ENCODE measurements at places on chromosomes 5 and 9.

- no peak for DNase-seq
Measured at GRCh38 chr9:119398350-119398749, 29.1 kb upstream of the BRINP1 start.

DNA sequence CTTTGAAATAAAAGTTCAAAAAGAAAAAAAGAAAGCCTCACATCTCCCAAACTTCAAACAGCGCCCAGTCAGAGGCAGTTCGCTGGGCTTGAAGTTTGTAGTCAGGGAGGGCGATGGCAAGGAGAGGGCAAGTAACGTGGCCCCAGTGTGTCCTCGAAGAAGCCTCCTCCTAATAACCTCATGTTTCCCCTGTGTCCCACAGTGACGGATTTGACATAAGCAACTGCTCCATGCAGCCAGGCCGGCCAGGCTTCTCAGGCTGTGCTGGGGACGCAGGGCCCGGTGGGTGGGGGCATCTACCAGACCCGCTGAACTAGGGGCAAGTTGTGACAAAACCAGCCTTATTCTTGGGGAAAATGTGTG is 172.2 kb downstream of the ERCC6L2 start:
- no peak for DNase-seq

DNA sequence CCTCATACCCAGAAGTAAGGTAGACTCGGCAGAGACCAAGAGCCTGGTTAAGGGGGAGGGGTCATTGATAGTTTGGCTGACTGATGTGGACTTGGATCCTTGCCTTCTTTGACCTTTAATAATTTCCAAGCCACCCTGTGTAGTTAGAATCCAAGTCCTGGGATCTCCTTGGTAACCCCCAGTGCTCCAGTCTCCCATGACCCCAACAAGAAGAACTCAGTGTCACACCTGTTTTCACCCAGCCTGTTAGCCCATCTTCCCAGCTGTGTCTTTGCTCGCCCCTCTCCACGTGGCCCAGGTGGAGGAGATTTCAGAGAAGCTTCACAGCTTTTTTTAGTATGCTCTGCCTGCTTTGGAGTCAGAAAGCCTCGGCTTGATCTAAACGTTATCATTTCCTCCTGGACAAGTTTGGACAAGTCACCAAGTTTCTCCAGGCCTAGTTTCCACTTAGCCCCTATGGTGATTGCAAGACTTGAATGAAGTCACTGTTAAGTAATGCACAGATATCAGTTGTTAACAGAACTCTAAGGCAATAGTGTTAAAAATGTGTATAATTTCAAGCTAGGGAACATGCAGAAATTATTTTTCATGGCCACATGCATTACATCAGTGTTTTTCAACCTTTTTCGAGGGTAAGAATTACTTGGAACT is 170.0 kb downstream of the TMEM38B start:
- DNase-seq: no peak

GRCh38 chr5:160744268-160745101 is 107.5 kb downstream of the ATP10B start:
- DNase-seq: no peak

GRCh38 chr9:93576258-93577077 is at the start of gene PHF2:
TSS of gene PHF2 (plus strand) at chr9:93576584. CDS start at chr9:93576774, 190 bp downstream.
- no peak for DNase-seq

DNA sequence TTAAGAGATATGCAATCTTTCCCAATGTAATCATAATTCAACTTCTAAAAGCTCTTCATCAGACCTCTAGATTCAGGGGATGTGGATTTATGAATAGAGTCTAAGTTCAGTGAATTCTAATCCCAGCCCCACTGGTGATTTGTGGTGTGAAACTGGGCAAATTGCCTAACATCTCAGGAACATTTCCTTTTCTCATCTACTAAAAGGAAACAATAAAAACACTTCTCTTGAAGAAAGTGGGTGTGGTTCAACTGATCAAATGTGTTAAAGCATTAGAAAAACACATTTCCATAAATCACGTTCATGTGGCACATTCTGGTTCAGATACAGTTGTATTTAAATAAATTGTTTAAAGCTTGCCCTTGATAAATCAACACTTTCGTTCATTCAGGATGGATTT is 631.7 kb upstream of the CDH6 start:
- DNase-seq: no peak

- DNase-seq: no peak
Measured at GRCh38 chr9:83384214-83384613, 154.0 kb downstream of the FRMD3 start.

DNA sequence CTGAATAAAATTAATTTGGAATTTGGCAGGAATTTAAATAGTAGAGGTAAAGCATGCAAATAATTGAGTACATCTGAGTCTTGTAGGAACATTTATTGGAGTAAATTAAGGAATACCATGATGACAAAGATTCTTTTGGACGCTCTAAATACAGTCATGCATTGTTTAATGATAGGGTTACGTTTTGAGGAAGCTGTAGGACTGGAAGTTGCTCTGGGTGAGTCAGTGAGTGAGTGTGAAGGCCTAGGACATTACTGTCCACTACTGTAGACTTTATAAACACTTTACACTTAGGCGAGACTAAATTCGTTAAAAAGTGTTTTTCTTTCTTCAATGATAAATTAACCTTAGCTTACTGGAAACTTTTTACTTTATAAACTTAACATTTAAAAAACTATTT is 113.0 kb downstream of the FAM170A start:
- no peak for DNase-seq

- DNase-seq: no peak
Measured at GRCh38 chr9:92602413-92602812, 66.6 kb upstream of the ECM2 start.

- DNase-seq: no peak
Measured at GRCh38 chr5:55066277-55066676, 36.2 kb upstream of the GZMA start.

DNA sequence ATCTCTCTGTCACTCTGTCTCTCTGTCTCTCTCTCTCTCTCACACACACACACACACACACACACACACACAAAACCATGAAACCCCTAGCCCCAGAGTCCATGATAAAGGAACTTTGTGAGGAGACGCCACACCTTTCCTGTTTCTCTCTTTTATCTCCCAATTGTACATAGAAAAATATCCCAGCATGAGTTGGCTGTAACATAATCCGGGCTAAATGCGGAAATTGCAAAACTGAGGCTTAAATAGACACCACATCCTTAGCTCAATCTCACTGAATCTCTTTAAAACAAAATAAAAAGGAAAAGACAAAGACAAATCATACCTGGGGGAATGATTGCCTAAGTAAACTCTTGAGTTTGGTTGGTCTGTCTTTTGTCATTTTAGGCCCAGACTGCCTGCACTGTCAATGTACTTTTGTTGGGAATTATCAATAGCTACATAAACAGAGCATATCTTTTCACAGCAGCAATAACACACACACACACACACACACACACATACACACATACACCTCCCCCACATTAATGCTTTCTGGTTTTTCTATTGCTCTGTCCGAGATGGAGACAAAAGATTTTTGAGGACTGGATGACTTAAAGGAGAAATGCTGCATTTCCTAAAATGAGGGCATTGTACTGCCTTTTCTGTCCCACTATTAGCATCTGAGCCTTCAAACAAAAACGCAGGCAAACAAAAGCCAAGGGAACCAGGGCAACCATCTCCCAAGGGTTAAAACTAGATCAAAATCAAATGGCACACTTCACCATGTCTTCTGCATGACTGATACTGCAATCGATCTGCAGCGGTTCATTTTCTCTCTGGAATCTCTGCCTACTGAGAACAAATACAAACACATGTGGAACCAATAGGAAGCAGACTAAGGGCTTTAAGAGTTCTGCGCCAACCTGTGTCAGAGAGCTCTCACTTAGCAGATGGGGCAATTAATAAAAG is 321.5 kb downstream of the NFIB start:
- DNase-seq: no peak

DNA sequence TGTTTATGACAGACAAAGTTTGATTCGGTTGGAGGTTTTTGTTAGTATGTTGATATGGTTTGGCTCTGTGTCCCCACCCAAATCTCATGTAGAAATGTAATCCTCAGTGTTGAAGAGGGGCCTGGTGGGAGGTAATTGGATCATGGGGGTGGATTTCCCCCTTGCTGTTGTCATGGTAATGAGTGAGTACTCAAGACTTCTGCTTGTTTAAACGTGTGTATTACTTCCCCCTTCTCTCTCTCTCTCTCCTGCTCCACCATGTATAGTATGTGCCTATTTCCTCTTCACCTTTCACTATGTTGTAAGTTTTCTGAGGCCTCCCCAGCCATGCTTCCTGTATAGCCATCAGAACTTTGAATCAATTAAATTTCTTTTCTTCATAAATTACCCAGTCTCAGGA is 415.1 kb downstream of the HCN1 start:
- DNase-seq: no peak

GRCh38 chr9:90926936-90927335 is 125.3 kb downstream of the SYK start:
- no peak for DNase-seq

- DNase-seq: no peak
Measured at GRCh38 chr5:52799358-52799982, 11.8 kb downstream of the ITGA1 start.

- DNase-seq: no peak
Measured at GRCh38 chr5:71537687-71538086, 49.5 kb upstream of the MCCC2 start.

DNA sequence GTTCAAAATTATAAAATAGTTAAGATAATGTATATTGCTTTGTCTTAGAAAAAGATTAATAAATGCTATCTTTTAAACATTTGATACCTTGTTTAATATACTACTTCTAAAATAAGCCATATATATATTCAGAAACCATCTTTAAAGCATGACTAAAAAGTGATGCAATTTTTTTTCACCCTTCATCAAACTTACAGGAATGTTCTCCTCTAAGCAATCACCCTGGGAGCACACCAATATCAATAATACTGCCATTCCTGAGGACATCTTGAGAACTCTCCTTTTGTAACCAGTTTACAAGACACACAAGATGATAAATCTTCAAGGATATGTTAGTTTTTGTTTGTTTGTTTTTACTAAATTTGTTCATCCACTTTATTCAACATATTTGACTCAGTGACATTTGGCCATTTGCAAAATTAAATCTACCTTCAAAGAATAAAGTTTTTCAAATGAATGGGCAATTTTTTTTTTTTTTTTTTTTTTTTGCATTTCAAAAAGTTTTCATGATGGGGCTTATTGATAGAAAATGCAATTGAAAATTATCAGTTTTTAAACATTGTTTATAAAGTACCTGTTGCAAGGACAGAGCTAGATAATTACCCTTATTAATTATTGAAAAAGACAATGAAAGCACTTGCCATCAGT is 17.2 kb downstream of the FOXD1 start:
- no peak for DNase-seq

GRCh38 chr5:5407924-5408323 is 14.6 kb upstream of the ICE1 start:
- no peak for DNase-seq

GRCh38 chr5:156326718-156327259 is at the start of gene SGCD:
TSS of gene SGCD (plus strand) at chr5:156327164.
- DNase-seq: no peak

- DNase-seq: no peak
Measured at GRCh38 chr9:4097515-4097914, 202.4 kb downstream of the GLIS3 start.

- DNase-seq: no peak
Measured at GRCh38 chr5:155540000-155540595, 526.5 kb downstream of the KIF4B start.

DNA sequence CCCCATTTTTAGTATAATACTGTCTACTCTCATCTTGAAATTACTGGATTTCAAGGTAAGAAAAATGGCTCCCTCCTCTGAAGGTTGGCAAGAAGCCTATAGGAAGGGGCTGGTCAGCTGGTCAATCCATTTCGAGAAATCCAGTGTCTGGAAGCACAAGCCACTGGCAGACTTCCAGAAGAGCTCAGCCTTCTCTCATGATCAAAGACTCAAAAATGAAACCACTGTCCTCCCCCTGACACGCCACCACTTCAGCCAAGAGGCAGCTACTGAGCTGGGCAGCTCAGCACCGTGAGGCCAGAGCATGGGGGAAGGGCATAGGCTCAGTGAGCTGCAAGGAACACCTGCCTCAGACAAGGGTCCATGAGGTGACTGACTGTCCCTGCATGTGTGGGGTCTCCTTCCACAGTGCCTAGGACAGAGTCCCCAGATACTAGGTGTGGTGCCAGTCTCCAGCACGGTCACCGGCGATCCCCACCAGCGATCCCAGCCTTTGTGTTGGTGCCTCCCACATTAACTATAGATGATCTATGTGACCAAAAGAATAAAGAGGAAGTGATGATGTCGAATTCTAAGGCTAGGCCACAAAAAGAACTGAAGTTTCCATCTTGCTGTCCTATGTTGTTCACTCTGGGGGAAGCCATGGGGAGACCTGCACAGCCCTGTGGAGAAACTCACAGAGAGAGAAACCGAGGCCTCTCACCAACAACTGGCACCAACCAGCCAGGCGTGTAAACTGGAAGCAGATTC is 100.1 kb upstream of the LRRTM2 start:
- peak; percentile 72 for DNase-seq

Data from non-pigmented ciliary epithelial cell (primary cell).